ENCODE measurements at places on chromosomes 16 and 17. TPM values are rescaled to one million over a fixed set of nuclear protein-coding genes. Genes with fewer than 3 reads are reported as not detected.
A peak's percentile ranks its signal among the peaks of the same experiment; 100 is the strongest.

- H3K36me3 ChIP-seq: no peaks in the 10 kb centered on the region
- no peak overlapping the region for H3K4me3 ChIP-seq
- H3K27ac ChIP-seq: no peak overlapping the region
- H3K27me3 ChIP-seq: no peaks in the 10 kb centered on the region
- DNase-seq: no peak
- H3K4me1 ChIP-seq: no peaks in the 10 kb centered on the region
These were observed 6.7 kb upstream of the KRT14 start for GRCh38 chr17:41593306-41593981.

- H3K27me3 ChIP-seq: no peaks in the 10 kb centered on the region
- DNase-seq: no peak
These were observed 13.8 kb upstream of the DUSP14 start for GRCh38 chr17:37475731-37476420.

CCDC200 gene
- not detected for total RNA-seq

SPSB3 gene
- 53.4 TPM for total RNA-seq

- H3K4me1 ChIP-seq: peaks cover 28% of the 10 kb centered on the region
- H3K36me3 ChIP-seq: no peaks in the 10 kb centered on the region
- no peak overlapping the region for H3K27ac ChIP-seq
- H3K4me3 ChIP-seq: peak overlapping the region; percentile 74
- H3K27me3 ChIP-seq: peaks cover 12% of the 10 kb centered on the region
These were observed 662 bp downstream of the COTL1 start for GRCh38 chr16:84617041-84617790.

GRCh38 chr17:14214271-14214670 lies 22.4 kb downstream of the CDRT15 start:
- H3K4me1 ChIP-seq: no peaks in the 10 kb centered on the region
- H3K27me3 ChIP-seq: no peaks in the 10 kb centered on the region
- H3K27ac ChIP-seq: no peak overlapping the region
- no peaks in the 10 kb centered on the region for H3K36me3 ChIP-seq
- no peak overlapping the region for H3K4me3 ChIP-seq

PRSS21 gene
- not detected for total RNA-seq

DNA sequence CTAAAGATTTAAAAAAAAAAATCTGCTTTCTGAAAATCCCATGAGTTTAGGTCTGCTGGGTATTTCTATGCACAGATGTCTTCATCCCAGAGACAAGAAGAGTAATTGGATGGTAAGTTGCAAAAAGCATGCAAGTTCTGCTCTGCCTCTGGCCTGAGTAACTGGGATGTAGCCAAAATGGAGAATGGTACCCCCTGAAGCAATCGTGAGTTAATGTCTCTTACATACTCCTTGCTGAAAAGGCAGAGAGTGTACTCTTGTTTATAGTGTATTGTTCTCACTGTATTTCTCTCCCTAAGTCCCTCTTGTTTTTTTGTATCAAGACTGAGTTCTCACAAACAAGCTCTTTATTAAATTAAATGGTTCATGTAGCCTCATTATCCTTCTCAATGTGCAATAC lies 259.0 kb downstream of the IRX3 start:
- H3K4me1 ChIP-seq: peaks cover 9% of the 10 kb centered on the region
- H3K4me3 ChIP-seq: no peak overlapping the region
- H3K27ac ChIP-seq: no peak overlapping the region
- peaks cover 9% of the 10 kb centered on the region for H3K36me3 ChIP-seq
- H3K27me3 ChIP-seq: no peaks in the 10 kb centered on the region
- no peak for DNase-seq

WNK4 gene
- 0.12 TPM for total RNA-seq

CCR7 gene
- 0.37 TPM for total RNA-seq

DNA sequence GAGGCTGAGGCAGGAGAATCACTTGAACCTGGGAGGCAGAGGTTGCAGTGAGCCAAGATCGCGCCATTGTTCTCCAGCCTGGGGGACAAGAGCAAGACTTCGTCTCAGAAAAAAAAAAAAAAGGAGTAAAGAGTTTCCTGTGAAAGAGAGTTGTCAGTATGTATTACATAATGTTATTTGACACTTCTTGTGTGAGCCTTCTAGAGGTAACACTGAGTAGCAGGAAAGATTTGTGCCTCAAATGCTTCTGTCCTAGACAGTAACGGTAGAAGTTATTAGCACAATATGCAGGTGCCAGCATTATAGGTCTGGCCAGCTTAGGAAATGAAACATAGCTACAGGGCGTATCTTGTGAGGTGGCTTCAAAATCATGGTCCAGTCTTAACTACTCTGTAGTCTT lies 6.2 kb downstream of the RPS6KB1 start:
- H3K36me3 ChIP-seq: no peaks in the 10 kb centered on the region
- H3K27me3 ChIP-seq: no peaks in the 10 kb centered on the region
- no peak for DNase-seq
- no peak overlapping the region for H3K27ac ChIP-seq
- H3K4me1 ChIP-seq: peaks cover 4% of the 10 kb centered on the region

DNA sequence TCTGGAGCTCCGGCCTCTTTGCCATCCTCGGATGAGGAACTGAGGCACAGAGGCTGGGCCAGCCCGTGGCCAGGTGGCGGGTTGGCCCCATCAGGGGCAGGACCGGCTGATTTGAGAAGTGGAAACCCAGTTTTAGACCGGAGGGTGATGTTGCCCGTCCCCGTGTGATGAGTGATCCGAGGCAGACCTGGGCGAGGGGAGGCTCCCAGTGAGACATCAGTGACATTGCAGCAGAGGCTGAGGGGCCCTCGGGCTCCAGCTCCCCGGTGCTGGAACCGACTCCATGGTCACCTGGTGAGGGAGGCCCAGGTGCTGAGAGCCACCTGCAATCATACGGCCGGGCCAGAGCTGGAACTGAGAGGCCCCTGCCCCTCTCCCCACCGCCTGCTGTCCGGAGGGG lies 26.9 kb upstream of the CACNA1H start:
- H3K27me3 ChIP-seq: no peaks in the 10 kb centered on the region
- H3K4me1 ChIP-seq: peaks cover 12% of the 10 kb centered on the region
- no peak for DNase-seq
- no peak overlapping the region for H3K4me3 ChIP-seq
- no peaks in the 10 kb centered on the region for H3K36me3 ChIP-seq

AXIN1 gene
- total RNA-seq: 19.6 TPM

METTL26 gene
- 46.0 TPM for total RNA-seq

- H3K36me3 ChIP-seq: no peaks in the 10 kb centered on the region
- no peak overlapping the region for H3K4me3 ChIP-seq
- peak; percentile 56 for DNase-seq
- H3K27me3 ChIP-seq: no peaks in the 10 kb centered on the region
- H3K27ac ChIP-seq: no peak overlapping the region
These were observed 403 bp upstream of the KRTAP3-1 start for GRCh38 chr17:41009301-41009760.

LRRC37A3 gene
- total RNA-seq: 5.4 TPM

DNA sequence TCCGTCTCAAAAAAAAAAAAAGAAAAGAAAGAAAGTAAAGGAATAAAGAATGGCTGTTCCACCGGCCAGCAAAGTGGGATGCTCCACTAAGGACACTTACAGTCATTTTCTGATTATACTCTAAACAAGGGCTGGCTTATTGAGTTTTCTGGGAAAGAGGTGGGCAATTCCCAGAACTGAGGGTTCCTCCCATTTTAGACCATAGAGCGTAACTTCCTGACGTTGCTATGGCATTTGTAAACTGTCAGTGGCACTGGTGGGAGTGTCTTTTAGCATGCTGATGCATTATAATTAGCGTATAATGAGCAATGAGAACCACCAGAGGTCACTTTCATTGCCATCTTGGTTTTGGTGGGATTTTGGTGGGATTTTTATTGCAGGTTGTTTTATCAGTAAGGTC lies 58.0 kb downstream of the PIGL start:
- H3K27ac ChIP-seq: no peak overlapping the region
- no peak overlapping the region for H3K4me3 ChIP-seq
- no peaks in the 10 kb centered on the region for H3K27me3 ChIP-seq
- H3K36me3 ChIP-seq: peaks cover 9% of the 10 kb centered on the region

- no peak overlapping the region for H3K4me3 ChIP-seq
- peaks cover 31% of the 10 kb centered on the region for H3K4me1 ChIP-seq
- H3K27ac ChIP-seq: peak overlapping the region; percentile 87
- no peaks in the 10 kb centered on the region for H3K36me3 ChIP-seq
These were observed 8.9 kb downstream of the HSD17B2 start for GRCh38 chr16:82043680-82044584.

DNA sequence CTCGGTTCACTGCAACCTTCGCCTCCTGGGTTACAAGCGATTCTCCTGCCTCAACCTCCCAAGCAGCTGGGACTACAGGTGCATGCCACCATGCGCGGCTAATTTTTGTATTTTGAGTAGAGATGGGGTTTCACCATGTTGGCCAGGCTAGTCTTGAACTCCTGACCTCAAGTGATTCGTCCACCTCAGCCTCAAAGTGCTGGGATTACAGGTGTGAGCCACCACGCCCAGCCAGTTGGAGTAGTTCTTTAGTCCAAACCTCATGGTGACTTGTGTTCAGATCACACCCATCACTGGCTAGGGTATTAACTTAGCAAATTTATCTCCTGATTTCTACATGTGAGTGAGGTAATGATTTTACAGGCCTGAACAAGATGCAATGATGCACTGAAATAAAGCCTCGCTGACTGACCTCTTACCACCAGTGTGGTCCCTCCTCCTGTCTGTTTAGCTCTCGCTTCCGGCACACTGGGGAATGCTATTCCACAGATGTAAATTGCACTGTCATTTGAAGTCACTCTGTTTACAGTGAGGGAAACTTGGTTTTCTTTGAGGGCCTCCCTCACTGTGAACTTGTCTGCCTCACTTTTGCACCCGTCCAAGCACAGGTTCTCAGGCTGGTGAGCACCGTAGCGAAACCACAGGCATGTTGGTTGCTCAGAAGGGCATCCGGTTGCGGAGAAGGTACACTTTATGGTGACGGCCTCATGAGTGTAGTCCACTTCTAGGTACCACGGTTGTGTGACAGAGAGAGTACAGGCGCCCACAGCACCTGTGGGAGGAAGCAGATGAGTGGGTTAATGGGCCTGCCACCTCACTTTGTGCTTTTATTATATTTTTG lies 5.5 kb downstream of the IGSF6 start:
- no peaks in the 10 kb centered on the region for H3K4me1 ChIP-seq
- no peaks in the 10 kb centered on the region for H3K27me3 ChIP-seq
- H3K4me3 ChIP-seq: no peak overlapping the region
- no peak overlapping the region for H3K27ac ChIP-seq
- no peak for DNase-seq

- peak; percentile 87 for DNase-seq
- peaks cover 2% of the 10 kb centered on the region for H3K4me1 ChIP-seq
- no peak overlapping the region for H3K4me3 ChIP-seq
- H3K27me3 ChIP-seq: no peaks in the 10 kb centered on the region
These were observed 6.6 kb downstream of the PHB1 start for GRCh38 chr17:49407981-49408501.

- H3K27me3 ChIP-seq: no peaks in the 10 kb centered on the region
- H3K36me3 ChIP-seq: no peaks in the 10 kb centered on the region
- no peak for DNase-seq
These were observed 878 bp downstream of the DLG4 start for GRCh38 chr17:7218758-7219157.

DNA sequence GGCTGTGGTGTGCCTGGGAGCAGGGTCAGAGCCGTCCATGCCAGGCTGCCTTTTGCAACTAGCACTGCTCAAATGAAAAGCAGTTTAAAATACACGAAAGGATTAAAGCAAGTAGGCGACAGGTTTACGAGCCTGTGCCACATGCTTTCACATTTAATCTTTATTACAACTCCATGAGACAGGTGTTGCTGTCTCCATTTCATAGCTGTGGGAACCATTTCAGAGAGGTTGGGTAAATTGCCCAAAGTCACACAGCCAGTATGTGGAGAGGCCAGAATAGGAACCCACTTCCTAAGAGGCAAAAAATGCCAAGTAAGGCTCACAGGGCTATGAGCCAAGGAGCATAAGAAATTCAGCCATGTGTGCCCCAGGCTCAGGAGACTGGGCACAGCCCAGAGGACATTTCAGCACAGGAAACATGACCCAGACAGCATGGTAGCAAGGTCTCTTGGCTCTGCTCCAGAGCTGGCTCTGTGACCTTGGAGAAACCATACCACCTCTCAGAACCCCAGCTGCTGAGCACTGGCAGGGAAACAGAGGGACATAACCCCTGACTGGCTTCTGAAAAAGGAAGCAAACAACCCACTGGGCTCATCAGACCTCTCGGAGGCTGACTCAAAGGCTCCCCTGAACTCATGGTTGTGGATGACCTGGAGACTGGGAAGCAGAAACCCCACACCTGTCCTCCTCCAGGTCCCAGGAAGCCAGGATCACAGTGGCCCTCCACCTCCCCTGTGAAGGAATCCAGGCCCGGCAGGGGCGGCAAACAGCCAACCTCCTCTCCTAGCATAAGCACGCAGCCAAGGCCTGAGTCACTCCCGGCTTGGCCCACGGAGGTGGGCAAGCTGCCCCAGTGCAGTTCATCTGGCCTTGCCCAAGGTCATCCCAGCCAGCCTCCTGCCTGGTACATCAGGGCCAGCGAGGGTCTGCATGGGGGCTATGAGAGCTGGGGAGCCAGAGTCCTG lies 40.3 kb upstream of the MRPS23 start:
- peaks cover 19% of the 10 kb centered on the region for H3K4me1 ChIP-seq
- H3K36me3 ChIP-seq: no peaks in the 10 kb centered on the region
- H3K4me3 ChIP-seq: no peak overlapping the region
- H3K27me3 ChIP-seq: no peaks in the 10 kb centered on the region
- no peak overlapping the region for H3K27ac ChIP-seq

CORO1A gene
- 9.4 TPM for total RNA-seq

TEKT5 gene
- 0.07 TPM for total RNA-seq

GRCh38 chr17:77391668-77392375 lies 251.1 kb downstream of the SEC14L1 start:
- H3K36me3 ChIP-seq: no peaks in the 10 kb centered on the region
- peak overlapping the region; percentile 95 for H3K27ac ChIP-seq
- DNase-seq: peak; percentile 78
- H3K27me3 ChIP-seq: no peaks in the 10 kb centered on the region

LRRC46 gene
- total RNA-seq: 0.12 TPM

DNA sequence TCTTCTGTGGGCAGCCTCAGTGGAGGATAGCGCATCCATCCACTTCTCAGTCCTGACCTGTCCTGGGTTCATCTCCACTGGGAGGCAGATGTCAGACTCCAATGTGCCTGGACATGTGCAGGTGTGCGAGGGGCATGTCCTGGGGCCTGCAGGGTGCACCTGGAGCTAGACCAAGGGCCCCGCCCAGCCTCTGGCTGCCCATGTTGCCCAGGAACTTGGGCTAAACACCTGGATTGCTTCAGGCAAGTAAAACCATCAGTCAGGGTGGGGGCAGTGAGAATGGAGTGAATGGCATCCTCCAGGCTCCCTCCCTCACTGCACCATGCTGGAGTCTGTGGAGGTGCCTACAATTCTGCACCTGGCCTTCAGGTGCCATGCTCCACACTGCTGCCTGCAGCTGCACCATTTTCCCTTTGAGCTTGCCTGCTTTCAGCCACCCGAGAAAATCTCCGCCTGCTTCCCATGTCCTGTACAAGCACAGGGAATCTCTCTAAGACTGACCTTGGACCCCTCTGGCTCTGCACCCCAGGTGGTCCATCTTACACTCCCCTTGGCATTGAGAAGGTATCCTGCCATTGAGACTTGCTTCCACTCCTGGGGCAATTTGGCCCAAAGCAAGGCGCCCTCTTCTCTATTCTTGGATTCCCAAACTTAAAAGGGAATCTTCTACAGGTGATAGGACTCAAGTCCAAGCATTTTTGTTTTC lies 2.1 kb upstream of the MFSD6L start:
- no peak for DNase-seq
- H3K27me3 ChIP-seq: peaks cover 35% of the 10 kb centered on the region
- no peak overlapping the region for H3K4me3 ChIP-seq
- no peaks in the 10 kb centered on the region for H3K36me3 ChIP-seq
- no peak overlapping the region for H3K27ac ChIP-seq

All from neural progenitor cell (in vitro differentiated cells).